Mesenteric fat pad (tissue), 1 donor: ENCODE measurements at places on chromosomes 3 and 15. TPM values are rescaled to one million over a fixed set of nuclear protein-coding genes. Genes with fewer than 3 reads are reported as not detected.
A peak's percentile ranks its signal among the peaks of the same experiment; 100 is the strongest.

- no peak for DNase-seq
These were observed 102.7 kb downstream of the SLCO3A1 start for GRCh38 chr15:91956026-91956723.

- no peak for DNase-seq
These were observed 459.6 kb upstream of the NECTIN3 start for GRCh38 chr3:110612045-110612444.

DNA sequence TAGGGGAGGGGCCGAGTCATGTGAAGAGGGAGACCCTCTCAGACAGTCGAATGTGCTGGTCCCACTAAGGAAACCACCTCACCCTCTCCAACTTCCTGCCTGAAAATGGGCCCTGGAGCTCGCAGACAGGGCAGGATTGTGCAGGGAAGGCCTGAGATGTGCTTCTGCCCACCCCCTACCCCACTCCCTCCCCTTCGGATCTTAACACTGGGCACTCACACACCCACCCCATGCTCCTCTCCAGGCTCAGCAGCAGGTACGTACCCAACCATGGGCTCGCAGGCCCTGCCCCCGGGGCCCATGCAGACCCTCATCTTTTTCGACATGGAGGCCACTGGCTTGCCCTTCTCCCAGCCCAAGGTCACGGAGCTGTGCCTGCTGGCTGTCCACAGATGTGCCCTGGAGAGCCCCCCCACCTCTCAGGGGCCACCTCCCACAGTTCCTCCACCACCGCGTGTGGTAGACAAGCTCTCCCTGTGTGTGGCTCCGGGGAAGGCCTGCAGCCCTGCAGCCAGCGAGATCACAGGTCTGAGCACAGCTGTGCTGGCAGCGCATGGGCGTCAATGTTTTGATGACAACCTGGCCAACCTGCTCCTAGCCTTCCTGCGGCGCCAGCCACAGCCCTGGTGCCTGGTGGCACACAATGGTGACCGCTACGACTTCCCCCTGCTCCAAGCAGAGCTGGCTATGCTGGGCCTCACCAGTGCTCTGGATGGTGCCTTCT is 20.0 kb downstream of the ATRIP start:
- no peak for DNase-seq

- DNase-seq = no peak
These were observed 842 bp upstream of the LRIG1 start for GRCh38 chr3:66501483-66502244.

DNA sequence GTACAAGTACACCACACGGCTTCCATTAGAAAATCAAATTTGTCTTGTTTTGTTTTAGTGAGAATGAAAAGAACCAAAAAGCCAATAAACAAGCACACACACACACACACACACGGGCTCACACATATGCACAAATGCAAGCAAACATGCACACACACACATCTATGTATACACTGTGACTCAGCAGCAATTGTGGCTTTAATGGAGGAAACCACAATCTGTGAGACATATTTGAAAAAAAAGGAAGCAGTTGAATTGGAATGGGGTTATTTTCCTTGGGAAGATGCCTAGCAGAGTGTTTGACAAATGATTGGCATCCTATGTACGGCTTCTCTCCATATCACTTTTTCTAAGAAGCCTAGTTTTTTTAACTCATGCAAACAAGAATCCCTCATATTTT is 201.1 kb upstream of the ARRDC4 start:
- no peak for DNase-seq

DNA sequence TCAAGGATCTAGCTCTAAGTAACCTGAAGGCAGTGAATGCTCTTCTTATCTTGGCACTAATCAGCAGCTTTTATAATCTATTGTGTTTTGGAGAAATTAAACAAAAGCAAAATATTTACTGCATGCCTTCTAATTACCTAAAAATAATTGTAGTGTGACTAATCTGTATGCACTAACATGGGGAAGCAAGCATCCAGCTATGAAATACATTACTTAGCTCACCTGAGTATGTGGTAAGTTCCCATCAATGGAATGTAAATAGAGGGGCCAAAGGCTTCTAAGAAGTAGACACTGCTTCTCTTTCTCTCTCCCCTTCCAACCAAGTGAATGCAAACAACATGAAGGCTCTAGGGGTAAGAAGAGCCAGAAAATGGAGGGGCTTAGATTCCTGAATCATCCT is 165.6 kb downstream of the STAG1 start:
- no peak for DNase-seq

DNA sequence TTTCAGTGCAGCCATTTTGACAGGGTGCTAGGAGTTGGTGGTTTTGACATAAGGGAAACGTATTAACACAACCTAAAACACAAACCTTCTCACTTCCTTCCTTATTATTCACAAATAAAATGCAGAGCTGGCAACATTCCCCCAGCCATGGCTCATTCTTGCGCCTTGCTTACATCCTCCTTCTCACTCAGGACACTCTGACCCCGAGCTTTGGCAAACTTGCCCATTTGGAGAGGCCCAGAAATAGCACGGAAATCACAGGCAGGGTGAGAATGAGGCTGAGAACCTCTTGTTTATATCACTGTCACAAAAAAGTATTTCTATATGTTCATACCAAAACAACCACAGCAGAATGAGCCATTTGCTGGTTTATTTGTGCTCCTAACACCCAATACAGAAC is 244.3 kb downstream of the NTRK3 start:
- DNase-seq = no peak

DNA sequence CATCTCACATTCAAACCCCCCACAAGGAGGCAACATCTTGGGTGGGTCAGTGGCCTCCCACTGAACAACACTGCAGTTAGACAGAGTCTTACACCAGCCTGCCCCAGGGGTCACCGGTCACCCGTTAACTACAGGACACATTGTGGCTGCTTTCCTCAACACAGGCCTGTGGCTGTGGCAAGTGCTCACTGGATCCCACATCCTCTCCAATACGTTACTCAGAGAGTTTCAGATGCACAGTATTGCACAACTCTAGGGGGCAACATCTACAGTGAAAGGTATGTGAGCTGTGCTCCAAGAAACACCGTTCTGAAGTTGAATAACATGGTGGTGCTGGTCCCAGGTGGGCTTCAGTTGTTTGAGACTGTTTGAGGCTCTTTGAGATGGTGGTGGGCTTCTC is 41.0 kb downstream of the CTDSPL start:
- no peak for DNase-seq

DNA sequence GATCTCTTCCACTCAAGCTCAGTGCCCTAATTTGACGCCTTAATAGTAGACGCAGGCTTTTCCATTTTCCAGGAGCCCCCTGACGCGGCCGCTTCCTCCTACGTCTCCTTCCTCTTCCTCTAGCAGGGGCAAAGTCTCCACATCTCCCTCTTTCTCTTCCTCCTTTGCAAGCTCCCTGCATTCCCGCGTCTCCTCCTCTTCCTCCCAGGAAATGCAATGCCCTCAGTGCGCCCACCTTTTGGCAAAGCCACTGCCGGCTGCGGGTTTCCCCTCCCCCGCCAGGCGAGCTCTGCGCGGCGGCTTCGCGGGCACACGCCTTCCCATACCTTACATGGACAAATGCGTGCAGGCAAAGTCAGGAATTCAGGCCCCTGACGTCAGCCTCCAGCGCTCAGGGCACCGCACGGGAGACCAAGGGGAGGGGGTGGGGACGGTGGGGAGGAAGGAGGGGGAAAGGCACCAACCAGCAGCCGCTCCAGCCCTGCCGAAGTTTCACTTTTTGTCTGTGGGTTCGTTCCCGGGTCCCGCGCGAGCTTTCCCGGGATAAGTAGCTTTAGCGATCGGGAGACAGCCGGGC is 432 bp upstream of the LPP start:
- DNase-seq = peak; percentile 93

- DNase-seq = no peak
These were observed 114.8 kb downstream of the OXNAD1 start for GRCh38 chr3:16379838-16380237.

GRCh38 chr3:136612512-136612911 is 139.7 kb downstream of the STAG1 start:
- no peak for DNase-seq

DNA sequence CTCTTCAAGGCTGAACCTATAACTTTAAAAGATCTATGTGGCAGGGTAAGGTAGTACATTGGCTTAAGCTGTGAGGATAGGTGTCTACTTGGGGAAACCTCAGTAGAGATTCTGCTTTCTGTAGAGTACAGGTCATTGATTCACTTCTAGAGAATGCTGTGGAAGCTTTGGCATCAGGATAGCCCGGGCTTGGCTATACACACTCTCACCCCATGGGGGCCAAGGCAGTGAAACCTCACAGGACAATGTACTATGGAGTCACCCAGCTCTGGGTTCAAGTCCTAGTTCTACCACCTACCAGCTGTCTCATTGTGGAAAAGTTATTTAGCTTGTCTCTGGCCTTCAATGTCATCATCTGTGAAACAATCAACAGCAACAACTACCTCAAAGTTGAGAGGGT is 9.0 kb downstream of the MTFMT start:
- DNase-seq = no peak

GRCh38 chr3:29275309-29275708 is 5.6 kb upstream of the RBMS3 start:
- no peak for DNase-seq

GRCh38 chr3:98734306-98734705 is 28.8 kb upstream of the ST3GAL6 start:
- DNase-seq = no peak

NECTIN3 gene
- 19.8 TPM for total RNA-seq

HIGD2B gene
- not detected for total RNA-seq

IL16 gene
- total RNA-seq = 21.8 TPM

FILIP1L gene
- total RNA-seq = 48.5 TPM

KNG1 gene
- not detected for total RNA-seq

LRCH3 gene
- total RNA-seq = 48.0 TPM

MAP6D1 gene
- 0.48 TPM for total RNA-seq
